ENCODE measurements at places on chromosomes 1 and 21. TPM values are rescaled to one million over a fixed set of nuclear protein-coding genes. Genes with fewer than 3 reads are reported as not detected.

C4BPA gene
- not detected for total RNA-seq

TTC39A gene
- 21.3 TPM for total RNA-seq

CAMK1G gene
- total RNA-seq, result not detected

S100A16 gene
- total RNA-seq, result 1,016 TPM

LRRC8B gene
- 5.0 TPM for total RNA-seq

MRPL9 gene
- 136 TPM for total RNA-seq

XCL2 gene
- total RNA-seq, result not detected

CBR3 gene
- 17.7 TPM for total RNA-seq

PLA2G2A gene
- total RNA-seq, result not detected
